ENCODE measurements at places on chromosomes 5 and 9. TPM values are rescaled to one million over a fixed set of nuclear protein-coding genes. Genes with fewer than 3 reads are reported as not detected.

The SLCO6A1 gene
- not detected for total RNA-seq

The FOXI1 gene
- total RNA-seq: 0.69 TPM

The HMGCS1 gene
- total RNA-seq: 234 TPM

The WHRN gene
- 9.2 TPM for total RNA-seq

The DOCK8 gene
- 47.2 TPM for total RNA-seq

The ERBIN gene
- total RNA-seq: 84.0 TPM

The SV2C gene
- total RNA-seq: 0.20 TPM

The SPATA31A3 gene
- not detected for total RNA-seq

The TUSC1 gene
- 10.9 TPM for total RNA-seq

Measured in mucosa of gallbladder (tissue), 1 donor.